ENCODE measurements at places on chromosomes 16 and 17.

DNA sequence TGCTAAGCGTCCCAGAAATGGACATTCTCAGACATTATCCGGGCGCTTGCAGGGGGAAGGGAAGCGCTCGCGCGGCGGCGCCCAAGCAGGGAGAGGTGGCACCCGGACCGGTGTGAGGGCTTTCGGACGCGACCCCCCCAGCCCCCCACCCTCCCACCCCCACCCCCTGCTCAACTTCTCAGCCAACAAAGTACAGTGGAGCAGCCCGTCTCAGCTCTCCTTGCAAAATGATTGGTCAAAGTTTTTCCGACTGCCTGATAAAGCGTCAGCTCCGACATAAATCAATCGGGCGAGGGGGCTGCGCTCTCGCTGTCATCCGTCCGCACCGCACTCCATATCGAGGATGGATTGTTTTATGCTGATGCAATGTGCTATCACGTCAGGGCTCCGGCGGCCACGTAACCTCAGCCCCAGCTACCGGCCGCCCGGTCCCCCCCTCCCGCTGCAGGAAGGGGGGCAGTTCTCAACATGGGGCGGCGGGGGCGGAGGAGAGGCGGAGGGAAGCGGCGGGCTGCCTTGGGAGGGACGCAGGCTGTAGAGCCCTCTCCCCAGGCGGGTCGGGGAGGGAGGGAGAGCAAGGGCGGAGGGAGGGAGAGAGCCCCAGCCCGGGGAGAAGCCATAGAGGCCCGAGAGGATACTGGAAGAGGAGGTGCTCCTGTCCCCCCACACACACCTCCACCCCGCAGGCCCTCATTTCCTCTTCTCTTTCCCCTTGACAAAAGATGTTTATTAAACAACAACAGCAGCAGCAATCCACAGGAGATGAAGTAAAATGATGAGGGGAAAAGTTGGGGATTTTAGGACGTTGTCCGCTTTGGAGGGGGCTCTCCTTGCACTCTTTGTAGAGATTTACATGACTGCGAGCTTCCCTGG is at the start of gene HOXB9:
Gene HOXB9, minus strand, starts transcription at position 114 of the 873 bp plus-strand sequence. Its CDS starts 89 bp downstream, at position 25.
- no peak for DNase-seq

- DNase-seq = no peak
These were observed 112.4 kb downstream of the XYLT1 start for GRCh38 chr16:17358355-17358754.

- DNase-seq = no peak
These were observed 16.5 kb upstream of the ZFHX3 start for GRCh38 chr16:73064212-73064993.

- peak; percentile 80 for DNase-seq
These were observed 28.0 kb downstream of the MRM1 start for GRCh38 chr17:36629252-36629847.

- DNase-seq = no peak
These were observed 26.2 kb upstream of the CCL1 start for GRCh38 chr17:34389126-34389750.

- DNase-seq = no peak
These were observed 17.1 kb upstream of the VWA3A start for GRCh38 chr16:22075043-22075757.

- DNase-seq = no peak
These were observed 130.7 kb downstream of the C16orf95 start for GRCh38 chr16:87186446-87186845.

- no peak for DNase-seq
These were observed 19.5 kb downstream of the PMM2 start for GRCh38 chr16:8816967-8817655.

GRCh38 chr17:7392696-7393612 is 1.4 kb downstream of the PLSCR3 start:
- no peak for DNase-seq

Data from WERI-Rb-1 (cell line).